ENCODE measurements at places on chromosomes 13 and 19.

- no peak for DNase-seq
These were observed 10.5 kb upstream of the SLC35E1 start for GRCh38 chr19:16582486-16583261.

GRCh38 chr13:41835871-41836270, 125.0 kb downstream of the VWA8 start:
- no peak for DNase-seq

GRCh38 chr19:54160182-54160811, 776 bp upstream of the LENG1 start:
- no peak for DNase-seq

DNA sequence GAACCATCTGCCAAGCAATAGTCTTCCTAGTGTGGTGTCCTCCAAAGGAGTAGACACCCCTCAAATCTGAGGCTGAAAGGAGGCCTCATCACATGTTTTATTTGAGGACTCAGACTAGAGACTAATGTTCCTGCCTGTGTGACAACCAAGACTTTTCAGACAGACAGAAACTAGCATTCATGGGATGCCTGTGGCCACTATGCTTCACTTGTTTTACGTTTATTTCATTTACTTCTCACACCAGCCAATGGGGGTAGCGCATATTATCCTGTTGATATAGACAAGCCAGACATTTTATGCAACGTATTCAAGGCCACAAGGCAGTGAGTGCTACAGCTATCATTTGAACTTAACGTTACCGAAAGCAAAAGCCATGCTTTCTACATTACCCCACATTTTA, 391.7 kb upstream of the HTR2A start:
- peak; percentile 32 for DNase-seq

- DNase-seq: no peak
These were observed 922 bp downstream of the PLEKHG2 start for GRCh38 chr19:39413272-39413910.

- no peak for DNase-seq
These were observed 90.1 kb downstream of the RGCC start for GRCh38 chr13:41547251-41548000.

DNA sequence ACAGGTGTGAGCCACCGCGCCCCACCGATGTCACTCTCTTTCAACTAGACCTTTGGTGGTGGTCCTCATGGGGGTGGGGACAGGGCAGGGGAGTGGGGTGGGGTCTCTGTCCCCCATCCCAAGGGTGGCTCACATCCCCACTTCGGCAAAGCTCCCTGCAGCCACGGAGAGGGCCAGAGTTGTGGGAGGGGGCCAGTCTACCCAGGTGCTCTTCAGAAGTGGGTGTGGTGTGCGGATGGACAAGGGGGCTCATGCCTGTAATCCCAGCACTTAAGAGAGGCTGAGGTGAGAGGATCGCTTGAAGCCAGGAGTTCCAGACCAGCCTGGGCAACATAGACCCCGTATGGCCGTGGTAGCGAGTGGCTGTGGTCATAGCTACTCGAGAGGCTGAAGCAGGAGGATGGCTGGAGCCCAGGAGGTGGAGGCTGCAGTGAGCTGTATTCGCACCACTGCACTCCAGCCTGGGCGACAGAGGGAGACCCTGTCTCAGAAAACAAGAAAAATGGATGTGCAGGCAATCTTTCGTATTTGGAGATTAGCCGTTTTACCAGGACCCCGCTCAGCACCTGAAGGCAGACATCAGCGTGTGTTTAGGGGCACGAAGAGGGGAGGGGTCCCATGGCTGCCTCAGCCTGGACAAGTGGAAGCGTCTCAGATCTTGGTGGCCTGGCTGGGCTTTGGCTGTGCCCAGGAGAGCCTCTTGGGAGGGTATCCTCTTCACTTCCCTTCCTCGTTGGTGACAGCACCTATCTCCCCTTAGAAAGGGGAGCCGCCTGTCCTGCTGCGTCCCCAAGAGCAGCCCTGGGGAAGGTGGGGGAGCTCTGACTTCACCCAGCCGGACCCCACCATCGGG, 846 bp downstream of the TGFBR3L start:
- no peak for DNase-seq

GRCh38 chr13:108322206-108322824, 52.8 kb downstream of the TNFSF13B start:
- DNase-seq: peak; percentile 53

- DNase-seq: no peak
These were observed 186.8 kb downstream of the TBC1D4 start for GRCh38 chr13:75295201-75295600.

DNA sequence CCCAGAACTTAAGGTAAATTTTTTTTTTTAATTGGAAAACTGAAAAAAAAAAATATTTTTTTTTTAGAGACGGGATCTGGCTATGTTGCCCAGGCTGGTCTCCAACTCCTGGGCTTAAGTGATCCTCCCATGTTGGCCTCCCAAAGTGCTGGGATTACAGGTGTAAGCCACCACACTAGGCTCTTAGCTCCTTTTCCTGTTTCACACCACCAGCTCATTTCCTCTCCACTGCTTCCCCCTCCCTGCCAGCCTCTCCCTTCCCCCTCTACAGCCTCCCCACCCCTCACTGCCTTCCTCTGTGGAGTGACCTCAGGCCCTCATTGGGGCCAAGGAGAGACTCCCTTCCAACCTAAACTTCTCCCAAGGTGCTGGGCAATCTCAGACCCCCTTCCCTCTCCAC, 4.2 kb upstream of the GIPR start:
- DNase-seq: no peak

DNA sequence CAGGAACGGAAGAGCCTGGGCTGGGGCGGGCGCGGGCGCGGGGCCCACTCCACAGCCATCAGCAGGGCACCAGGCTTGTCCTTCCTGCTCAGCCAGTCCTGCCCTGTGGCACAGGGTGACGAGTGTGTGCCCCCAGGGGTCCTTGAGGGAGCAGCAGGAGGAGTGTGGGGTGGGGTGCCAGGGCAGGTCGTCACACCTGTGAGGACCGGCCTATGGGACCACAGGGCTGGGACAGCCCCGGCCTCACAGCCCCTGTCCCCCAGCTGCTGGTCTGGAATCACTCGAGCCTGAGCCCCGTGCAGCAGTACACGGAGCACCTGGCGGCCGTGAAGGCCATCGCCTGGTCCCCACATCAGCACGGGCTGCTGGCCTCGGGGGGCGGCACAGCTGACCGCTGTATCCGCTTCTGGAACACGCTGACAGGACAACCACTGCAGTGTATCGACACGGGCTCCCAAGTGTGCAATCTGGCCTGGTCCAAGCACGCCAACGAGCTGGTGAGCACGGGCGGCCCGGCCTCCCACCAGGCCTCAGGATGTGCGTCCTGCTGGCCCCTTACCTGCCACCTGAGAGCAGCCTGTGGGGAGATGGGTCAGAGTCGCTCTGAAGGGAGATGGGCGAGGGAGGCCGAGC, 6.7 kb upstream of the TEKTIP1 start:
- DNase-seq: no peak

DNA sequence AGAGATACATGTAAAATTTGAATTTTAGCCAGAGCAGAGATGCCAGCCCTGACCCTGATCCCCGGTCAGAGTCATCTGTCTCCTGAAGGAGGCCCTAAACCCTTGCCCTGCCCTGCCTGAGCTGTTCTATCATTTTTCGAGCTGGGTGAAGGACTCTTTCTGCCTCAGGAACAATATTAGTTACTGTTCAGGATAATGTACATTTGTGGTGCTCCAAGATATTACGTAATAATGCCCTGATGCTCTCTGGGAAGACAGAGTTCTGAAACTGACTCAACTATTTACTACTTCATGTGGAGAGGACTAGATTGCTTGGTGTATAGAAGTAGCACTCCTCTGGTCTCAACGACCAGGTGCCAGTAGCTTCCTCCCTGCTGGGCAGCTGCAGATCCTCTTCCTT, 37.9 kb upstream of the UBL3 start:
- no peak for DNase-seq

DNA sequence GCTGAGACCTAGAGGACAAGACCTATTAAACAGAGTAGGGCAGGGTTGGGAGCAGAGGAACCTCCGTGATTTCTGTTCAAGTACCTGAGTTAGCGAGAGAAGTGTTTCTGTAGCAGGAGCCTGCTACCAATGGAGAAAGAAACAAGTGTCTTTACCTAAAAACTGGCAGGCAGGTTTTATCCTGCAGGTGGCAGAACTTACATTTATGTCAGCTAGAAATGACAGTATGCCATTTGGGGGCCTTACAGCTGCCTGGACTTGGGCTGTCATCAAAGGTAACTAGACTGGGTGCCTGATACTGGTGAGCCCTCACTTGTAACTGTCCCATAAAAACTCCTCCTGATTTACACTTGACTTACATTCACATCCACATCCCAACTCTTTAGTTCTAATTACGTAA, 185.3 kb upstream of the MIR17HG start:
- peak; percentile 38 for DNase-seq

DNA sequence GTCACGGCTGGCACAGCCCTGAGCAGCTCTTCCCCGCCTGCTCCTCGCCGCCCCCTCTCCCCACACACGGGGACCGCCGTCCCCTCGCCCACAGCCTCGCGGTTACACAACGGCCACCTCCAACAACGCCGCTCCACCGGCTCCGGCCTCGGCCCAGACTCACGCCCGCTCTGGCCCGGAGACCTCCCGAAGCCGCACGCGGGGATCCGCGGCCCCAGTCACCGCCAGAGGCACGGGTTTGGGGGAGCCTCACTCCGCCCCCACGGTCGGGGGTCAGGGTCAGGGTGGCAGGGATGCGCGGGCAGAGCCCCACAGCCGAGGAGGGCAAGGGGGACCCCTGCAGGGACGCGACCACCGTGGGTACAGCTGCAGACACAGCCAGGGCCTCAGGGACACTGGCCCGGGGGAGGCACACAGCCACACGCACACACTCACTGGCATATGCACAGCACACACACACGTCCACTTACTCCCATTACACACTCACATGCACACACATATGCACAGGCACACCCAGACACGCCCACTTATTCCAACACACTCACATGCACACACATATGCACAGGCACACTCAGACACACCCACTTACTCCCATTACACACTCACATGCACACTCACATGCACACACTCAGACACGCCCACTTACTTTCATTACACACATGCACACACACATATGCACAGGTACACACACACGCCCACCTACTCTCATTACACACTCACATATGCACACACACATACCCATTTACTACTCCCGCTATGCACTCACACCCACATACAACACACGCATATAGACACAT, 1.6 kb downstream of the TTYH1 start:
- no peak for DNase-seq

DNA sequence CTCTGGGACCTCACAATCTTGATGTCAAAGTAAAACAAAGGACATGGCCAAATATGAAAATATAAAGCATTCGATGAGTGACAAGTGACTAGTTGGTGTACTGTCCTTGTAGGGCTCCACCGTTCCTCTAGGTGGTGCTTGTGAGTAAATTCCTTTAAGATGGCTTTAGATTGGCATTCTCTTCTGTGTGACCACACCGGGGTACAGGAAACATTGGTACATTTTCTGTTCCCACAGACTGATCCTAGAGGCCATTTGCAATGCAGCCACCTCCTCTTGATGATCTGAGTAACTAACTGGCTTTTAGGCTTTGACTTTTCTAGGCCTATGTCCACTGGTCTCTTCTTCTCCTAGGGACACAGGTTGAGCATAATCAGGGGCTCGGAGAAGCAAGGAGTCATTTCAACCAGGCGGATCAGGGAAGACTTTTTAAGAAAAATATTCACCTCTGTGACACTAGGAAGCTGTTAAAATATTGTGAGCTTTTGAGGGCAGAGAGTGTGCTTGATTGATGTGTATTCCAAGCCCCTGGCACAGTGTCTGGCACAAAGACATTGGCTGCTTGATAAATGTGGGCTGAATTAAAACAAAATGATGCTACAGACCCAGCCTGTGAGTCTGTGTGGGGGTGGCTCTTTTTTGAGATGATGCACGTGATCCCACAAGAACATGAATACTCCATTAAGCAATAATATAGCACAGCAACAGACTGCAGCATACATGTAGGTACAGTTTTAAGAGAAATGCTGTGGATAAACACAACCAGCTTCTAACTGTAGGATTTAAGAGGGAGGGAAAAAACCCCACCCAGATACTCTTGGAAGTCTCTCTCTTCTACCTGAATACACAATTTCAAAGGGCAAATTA, 21.0 kb downstream of the EPSTI1 start:
- peak; percentile 62 for DNase-seq

Data from renal cortical epithelial cell (primary cell).